ENCODE measurements at places on chromosomes 2 and 18.

GRCh38 chr2:219959471-219959870 is 332.0 kb downstream of the SLC4A3 start:
- no peak for DNase-seq

DNA sequence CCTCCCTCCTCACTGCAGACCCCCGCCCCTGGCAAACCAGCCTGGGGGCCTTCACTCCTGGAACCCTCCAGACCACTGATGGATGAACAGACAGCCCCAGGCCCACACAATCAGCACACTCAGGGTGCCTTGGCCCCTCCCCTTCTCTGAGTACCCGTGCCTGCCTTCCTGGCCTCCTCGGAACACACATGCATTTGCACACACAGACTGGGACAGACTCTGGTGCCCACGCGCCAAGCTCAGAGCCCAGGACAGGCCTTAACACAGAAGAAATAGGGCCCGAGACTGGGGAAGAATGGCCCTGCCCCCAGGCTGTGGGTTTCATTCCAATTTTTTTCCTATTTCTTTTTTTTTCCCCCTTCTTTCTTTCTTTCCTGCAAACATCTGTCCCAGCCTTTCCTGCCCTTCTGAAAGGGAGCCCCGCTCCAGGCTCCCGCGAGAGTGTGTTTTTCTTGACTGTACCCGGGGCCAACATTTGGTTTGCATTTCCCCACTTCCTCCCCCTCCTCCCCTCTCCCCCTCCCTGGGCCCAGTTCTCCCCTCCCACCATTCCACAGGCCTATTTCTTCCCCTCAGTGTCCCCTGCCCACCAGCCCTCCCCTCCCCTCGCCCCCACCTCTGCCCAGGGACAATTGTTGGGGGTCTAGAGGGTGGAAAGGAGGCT is 618 bp upstream of the TNS1 start:
- DNase-seq: no peak

- DNase-seq: no peak
Observed at GRCh38 chr2:100820523-100821254, 750 bp downstream of the NPAS2 start.

GRCh38 chr2:113886479-113887008 is 3.3 kb upstream of the ACTR3 start:
- DNase-seq: peak; percentile 68

DNA sequence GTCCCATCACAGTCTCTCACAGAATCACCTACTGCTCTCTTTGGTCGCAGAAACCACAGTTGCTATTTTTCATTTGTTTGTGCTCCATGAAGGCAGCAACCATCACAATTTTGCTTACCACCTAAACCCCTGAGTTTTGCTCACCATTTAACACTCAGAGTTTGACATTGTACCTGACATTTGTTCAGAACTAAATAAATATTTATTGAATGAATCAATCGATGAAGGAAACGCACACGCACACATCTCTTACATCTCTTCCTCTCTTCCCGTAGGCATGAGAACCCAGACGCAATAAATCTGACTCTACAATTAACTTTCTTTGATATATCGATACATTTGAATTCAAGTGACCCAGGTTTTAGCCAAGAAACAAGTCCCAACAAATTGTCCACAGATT is 105.5 kb upstream of the RNF152 start:
- no peak for DNase-seq

Data from bone marrow (tissue), 2 donors.